Jurkat, Clone E6-1 (cell line): ENCODE measurements at places on chromosomes 12 and 14.

- DNase-seq: no peak
These were observed 34.9 kb upstream of the CERS5 start for GRCh38 chr12:50201987-50202521.

DNA sequence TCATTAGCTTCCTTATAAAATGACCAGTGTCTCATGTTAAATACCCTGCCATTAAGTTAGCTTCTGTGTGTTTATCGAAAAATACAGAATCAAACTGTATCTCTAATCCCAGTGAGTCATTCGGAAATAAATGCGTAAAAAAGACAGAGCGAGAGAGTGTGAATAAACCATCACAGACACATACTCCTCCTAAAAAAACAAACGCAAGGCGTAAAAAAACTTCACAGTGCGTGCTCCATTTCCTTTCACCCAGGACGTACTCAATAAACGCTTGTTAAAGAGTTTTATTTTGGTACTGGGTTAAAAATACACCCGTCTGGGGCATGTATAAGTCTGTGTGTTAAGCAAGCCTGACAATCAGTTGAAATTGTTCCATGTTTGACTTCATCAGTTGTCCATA, 58.8 kb upstream of the ISM2 start:
- DNase-seq: no peak

DNA sequence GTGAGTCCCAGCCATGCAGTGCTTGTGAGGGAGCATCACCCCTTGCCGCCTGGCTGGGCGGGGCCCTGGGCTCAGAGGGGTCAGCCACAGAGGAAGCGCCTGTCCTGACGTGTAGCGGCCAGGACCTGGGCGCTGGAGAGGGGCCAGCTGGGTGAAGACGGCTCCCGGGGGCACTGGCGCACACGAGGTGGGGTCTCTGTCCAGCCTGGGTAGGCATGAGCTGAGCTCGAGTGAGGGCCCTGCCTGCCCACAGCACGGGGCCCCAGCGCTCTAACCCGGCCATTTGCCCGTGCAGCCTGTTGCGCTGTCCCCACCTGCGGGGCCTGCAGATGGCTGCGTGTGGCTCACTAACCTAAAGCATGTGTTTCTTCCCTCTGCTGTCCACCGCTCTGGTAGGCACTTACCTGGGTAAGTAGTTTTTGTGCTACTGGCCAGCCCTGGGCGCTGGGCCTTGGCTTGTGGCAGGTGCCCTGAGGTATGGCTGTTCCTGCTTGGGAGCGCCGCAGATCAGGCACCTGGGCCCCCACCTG, 6.6 kb upstream of the CRIP2 start:
- DNase-seq: no peak

DNA sequence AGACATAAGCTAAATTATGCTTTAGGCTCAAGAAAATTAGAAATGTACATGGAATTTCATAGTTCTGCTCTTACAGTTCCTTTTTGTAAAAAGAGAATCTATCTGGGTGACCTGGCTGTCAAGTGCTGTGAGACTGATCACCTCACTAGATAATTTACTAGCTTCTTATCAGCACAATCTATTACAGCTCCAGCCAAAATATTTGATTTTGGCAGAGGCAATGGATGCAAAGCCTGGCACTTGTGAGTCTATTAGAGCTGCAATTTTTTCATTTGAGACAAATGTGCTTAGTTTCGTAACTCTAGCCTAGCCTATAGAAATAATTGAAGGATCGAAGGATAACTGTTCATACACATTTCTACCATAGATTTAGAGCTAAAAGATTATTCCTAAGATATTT, 927.5 kb downstream of the SLC6A15 start:
- no peak for DNase-seq

DNA sequence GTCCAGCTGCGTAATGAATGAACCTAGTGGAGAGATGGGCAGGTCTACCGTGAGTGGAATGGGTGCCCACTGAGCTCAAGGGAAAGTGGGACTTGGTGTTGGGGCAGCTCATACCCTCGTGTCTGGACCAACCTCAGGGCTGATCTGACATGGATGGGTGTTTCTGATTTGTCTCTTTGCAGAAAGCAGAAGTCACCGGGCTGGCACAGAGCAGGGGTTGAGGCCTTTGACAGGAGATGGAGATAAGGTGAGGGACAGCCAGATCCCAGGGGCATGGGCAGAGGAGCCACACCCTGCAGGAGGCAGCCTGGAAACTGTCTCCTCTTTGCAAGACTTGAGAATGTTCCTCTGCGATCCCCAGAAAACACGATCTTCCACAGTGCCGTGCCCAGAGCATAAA, 20.9 kb upstream of the PPP1CC start:
- DNase-seq: no peak
